Renal pelvis (tissue), 12 donors: ENCODE measurements at places on chromosomes 5 and 9.

- no peak for DNase-seq
These were observed 111.3 kb downstream of the FER start for GRCh38 chr5:108858959-108859358.

- peak; percentile 34 for DNase-seq
These were observed at the start of gene SGCD for GRCh38 chr5:156326718-156327259. SGCD (plus strand) TSS chr5:156327164.

GRCh38 chr5:139377226-139377625, 5.9 kb downstream of the SLC23A1 start:
- no peak for DNase-seq

DNA sequence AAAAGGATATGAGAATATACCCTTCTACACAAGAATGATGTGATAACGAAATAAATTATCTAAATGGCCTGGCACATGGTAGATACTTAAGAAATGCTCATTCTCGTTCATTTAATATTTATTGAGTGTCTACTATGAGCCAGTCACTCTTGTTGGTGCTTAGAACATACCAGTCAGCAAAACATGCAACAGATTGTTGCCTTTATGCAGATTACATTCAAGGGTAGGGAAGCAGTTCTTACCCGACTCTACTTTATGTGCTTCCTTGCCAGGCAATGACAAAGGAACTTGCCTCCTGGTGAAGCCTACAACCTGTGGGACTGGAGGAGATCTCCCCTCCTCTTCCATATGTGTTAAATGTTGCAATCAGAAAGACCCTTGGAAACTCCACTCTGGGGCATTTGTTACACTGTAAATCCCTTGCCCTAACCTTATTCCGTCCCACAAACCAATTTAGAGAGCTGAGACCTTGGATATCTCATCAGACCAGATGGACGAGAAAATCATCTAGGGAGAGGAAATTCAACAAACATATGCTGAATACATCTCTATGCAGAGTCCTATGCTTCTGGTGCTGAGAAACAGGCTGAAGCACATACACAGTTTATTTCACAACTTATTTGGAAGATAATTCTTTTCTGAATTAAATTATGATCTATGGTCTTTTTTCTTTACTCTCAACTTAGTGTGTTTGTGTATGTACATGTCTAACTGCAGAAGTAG, 128.1 kb upstream of the TRIM32 start:
- no peak for DNase-seq

- DNase-seq, result no peak
These were observed 17.9 kb downstream of the CCDC171 start for GRCh38 chr9:15570769-15571168.

GRCh38 chr5:14417276-14417730, 164.3 kb upstream of the OTULINL start:
- DNase-seq, result no peak

DNA sequence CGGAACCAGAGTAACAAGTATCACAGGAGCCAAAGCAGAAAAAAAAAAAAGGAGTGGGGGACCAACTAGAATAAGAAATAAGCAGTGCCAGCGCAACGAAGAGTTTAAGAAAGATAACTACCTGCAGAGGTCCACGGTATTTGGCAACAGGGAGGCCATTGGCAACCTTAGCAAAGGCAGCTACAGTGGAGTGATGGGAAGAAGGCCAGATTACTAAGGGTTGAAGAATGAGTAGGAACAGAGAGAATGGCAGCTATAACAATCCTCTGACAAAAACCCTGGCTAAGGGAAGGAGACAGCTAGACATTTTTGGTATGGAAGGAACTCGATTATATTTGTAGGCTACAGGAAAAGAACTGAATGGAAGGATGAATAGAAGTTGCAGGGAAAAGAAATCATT, 93.4 kb upstream of the DMAC1 start:
- DNase-seq, result no peak

DNA sequence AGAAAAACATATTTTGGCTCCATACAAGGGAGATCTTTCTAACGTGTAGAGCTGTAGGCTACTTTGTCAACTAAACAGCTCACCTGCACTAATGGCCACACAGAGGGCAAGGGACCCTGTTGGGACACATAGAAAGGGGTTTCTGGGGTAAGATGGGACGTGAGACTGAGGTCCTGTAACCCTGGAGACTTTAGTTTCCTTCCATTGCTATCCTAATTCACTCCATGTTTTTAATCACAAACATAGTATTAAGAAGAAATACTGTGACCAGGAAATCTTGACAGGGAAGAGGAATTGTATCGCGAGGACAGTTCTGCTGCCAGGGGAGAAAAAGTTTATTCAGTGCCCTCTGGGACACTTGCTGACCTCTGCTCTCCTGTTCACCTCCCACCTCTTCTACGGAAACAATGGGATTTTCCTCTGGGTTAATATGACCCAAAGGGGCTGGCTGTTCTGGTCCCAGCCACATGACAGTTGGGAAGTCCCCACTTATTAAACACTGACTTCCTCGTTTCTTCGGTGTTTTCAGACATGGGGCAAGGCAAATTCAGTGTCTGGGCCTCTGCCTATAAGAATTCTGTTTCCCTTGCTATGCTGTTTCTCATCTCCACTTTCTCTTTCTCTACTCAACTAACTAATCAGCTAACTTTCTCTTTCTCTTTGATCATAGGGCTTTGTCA, 106.9 kb upstream of the SEMA6A start:
- no peak for DNase-seq

DNA sequence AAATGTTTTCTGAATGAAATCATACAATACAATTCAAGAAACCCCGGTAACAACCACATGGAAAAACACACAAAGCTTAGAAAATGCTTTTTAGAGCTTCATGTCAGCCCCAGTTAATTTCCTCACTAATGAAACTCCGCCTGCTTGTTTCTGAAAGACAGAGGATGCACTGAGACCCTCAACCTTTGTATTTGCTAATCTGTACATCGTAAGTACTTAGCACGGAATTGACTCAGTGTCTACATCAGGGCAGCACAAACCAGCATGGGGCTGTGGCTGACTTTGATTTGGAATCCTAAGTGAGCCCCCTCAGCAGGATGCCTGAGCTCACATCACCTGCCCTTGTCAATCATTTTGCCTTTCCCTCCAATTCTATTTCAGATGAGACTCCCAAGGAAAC, 499.1 kb upstream of the MPDZ start:
- no peak for DNase-seq

DNA sequence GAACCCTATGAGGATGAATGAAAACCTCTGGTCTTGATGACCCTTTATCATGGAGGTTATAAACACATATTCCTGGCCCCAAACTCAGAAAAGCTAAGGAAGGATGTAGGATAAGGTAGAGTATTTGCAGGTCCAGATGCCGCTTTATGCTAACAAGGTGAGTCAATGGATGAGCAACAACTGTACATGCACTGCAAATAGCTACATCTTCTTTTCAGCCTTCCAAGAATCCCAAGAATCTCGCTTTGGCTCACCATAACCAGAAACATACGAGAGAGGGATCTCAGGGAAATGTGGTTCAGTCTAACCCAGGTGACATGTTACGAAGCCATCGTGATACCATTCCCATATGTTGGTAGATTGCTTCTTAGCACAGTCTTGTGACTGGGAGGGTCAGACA, 152.3 kb upstream of the ANKH start:
- DNase-seq, result no peak

DNA sequence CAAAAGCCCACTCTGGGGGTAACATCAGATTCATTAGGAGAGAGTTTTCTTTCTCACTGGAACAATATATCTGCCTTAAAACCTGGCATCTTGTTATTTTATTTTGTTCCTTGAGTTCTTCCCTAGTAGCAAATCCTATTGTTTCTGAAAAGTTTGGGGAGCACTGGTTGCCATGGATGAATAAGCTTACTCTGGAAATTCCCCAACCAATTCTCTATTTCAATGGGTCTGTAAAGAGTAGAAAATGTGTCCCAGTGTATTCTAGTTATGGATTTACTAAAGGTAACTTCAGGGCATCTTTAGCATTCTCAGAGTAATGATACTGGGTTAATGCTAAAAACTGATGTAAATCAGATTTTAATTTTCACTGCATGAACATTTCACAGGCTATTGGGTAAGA, 94.2 kb upstream of the S1PR3 start:
- DNase-seq, result no peak

DNA sequence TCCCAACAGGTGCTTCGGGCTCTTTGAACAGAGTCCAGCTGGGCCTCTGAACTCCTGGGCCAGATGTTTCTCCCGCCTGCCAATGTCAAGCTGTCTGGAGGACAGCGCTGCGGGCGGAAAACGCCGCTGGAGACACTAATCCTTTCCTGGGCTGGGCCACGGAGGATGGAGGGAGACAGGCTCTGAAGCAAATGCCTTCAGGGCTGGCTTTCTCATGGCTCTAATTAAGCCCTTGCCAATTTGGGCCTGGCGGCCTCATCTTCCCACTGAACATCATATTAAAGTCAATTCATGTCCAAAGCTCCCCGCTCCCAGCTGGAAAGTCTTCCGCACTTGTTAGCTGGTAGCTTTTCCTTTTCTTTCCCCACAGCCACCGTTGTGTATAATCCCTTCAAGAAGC, 72.7 kb downstream of the NTNG2 start:
- DNase-seq, result no peak

- no peak for DNase-seq
These were observed 13.6 kb upstream of the LAMC3 start for GRCh38 chr9:130995086-130996011.

DNA sequence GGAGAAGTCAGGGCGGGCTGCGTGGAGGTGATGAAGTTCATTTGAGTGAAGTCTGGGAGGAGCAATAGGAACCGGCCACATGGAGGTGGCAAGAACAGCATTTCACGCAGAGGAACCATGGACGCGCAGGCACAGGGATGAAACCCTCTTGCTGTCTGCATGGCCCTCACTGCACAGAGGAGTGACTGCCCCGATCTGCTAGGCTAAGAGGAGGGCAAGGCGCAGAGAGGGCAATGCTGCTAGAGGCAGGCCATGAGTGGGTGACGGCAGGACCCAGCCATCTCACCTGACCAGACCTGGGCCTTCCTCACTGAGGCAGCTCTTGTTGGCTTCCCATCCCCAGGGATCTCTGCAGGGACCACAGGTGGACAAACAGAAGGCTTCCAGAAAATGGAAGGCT, 90.3 kb downstream of the BARX1 start:
- no peak for DNase-seq

DNA sequence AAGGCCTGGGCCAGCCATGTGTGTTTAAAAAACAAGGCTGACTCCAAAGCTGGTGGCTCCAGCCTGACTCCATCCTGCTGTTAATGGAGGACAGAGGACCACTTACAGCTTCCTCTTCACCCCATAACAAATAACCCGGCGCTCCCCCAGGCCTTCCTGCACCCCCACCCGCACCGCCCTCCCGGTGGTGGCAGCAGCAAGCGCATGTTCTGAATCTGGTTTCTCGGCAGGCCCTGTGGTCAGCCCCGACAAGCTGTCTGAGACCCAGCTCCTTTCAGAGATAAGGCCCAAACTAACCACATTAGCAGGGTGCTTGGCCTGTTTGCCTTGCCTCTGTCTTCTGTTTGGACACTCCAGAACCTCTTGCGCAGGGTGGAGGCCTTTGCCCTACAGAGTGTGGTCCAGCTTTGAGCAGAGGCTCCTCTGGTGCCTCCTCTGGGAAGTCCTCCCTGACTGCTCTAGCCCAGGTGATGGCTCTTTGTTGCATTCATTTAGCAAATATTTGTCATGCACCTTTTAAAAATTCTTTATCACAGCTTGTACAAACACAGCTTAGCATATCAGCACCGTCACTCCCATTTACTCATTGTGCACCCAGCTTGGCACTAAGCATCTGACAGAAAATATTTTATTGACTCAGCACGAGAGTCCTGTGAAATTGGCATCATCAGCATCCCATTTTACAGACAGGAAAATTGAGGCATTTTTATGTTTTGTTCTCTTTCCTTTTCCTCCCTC, 78.4 kb downstream of the NDFIP1 start:
- DNase-seq, result no peak

- no peak for DNase-seq
These were observed 14.1 kb downstream of the FGF1 start for GRCh38 chr5:142671801-142672200.

GRCh38 chr9:5857928-5858327, 25.0 kb upstream of the ERMP1 start:
- no peak for DNase-seq

GRCh38 chr5:79630444-79630843, 18.2 kb downstream of the TENT2 start:
- no peak for DNase-seq

DNA sequence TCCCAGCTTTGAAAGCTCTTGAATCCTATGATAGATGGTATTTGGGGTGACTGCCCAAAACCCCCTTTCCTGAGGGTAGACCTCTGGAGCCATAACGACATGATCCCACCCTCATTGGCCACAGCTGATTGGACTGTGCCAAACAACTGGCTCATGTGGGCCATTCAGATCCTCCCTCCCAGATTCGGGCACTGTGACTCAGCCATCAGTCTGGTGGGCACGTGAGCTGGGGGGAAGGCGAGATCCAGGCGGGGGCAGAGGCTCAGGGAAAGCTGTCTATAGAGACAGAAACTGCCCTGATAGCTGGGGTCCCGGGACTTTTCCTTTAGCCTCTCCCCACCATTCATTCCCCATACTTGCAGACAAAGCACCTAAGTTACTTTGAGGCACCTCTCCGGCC, 15.1 kb upstream of the NCS1 start:
- no peak for DNase-seq

- no peak for DNase-seq
These were observed 3.3 kb upstream of the PRDM6 start for GRCh38 chr5:123085638-123086286.

- no peak for DNase-seq
These were observed 136.1 kb upstream of the ANKH start for GRCh38 chr5:15007646-15008045.

DNA sequence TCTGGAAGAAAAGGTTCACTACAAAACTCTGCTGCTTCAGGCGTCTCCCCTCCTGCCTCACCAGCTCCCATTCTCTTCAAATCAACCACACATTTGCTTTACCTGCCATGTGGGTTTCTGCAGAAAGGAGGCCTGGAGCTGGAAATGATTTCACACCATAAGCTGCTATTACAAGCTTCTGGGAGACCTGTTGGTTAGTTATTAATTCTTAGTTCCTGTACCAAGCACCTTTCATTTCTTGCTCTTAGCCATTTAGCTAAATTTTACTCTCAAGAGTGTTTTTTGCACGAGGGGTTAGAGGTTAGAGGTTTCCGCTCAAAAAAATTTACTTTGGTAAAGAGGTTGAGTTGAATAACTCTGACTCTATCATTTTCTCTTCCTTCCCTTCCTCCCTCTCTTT, 70.3 kb downstream of the MAP1B start:
- no peak for DNase-seq

DNA sequence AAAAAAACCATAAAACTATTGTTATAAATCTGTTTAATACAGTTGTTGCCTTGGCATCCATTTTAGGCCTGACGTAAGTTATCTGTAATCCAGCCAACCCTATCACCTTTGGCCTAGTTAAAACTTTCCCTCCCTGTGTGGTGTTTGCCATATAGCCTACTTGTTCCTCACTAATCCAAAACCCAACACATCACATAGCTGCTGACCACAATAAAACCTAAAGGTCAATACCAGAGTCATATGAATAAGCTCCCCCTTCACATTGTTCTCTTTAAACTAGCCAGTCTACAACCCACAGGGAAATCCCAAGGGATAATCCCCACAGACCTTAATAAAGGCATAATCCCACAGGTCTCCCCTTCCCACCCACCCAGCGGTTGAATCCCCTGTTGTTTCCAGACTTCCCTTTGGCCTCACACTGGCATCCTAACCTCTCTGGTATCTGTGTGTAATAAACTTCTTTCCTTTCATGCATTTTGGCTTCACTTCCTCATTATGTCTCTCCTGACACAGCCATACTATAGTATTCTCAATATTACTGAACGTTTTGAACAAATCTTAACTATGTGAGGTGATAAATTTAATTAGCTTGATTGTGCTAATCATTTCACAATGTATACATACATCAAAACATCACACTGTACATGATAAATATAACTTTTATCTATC, 50.8 kb downstream of the DTWD2 start:
- DNase-seq, result no peak
